ENCODE measurements at places on chromosomes 2 and 18.

GRCh38 chr18:57841568-57841967 lies 38.5 kb upstream of the ATP8B1 start:
- no peak for DNase-seq

GRCh38 chr2:39696101-39696553 lies 30.4 kb downstream of the TMEM178A start:
- DNase-seq: no peak

DNA sequence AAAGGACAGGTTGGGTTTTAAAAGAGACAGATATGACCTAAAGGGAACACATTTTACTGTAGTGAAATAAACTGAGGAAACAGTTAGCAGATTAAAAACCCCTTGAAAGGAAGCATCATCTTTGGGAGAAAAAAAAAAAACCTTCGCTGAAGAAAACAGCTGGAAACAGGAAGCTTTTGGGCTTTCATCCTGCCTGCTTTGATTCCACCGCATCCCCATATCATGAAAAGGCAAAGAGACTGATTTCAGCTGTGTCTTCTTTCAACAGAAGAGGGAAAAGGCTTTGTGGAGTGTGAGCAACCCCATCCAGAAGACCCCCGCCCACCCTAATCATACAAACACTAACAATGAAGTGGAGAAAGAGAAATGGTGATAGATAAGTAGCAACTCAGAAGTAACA lies 86.4 kb downstream of the TCF4 start:
- no peak for DNase-seq

GRCh38 chr2:239002591-239002953 lies 154.7 kb downstream of the TWIST2 start:
- no peak for DNase-seq

DNA sequence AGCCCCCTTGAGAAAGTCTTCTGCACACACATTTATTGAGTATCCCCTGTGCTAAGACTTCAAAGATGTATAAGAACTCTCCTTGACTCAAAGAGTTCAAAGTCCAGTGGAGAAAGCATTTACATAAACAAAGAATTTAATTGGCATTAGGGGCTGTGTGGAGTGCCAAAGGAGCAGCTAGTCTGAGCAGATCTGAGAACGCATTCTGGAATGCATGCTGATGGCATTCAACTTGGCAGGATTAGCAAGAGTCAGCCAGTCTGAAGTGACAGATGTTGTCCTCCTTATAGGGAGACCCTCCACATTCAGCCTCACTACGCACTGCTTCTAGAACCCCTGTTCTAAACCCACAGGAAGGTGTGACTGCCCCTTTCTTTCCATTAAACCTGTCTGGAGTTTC lies 191.5 kb downstream of the RAD51AP2 start:
- DNase-seq: no peak

DNA sequence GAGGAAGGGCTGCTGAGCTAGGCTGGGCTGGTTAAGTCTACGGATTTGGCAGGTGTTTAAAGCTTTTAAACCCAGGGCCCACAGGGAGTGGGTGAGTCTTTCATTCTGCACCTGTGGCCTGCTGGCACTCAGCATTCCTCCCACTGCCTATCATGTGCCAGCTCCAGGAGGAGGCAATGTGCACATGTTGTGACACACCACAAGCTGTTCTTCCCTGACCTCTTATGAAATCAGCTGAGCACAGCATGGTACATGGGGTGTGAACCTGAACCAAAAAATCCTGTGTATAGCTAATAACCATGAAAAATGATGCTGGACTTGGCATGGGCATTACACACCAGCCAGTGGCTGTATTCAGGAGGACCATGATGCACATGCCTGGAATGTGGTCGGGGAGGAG lies 297.9 kb upstream of the MMADHC start:
- no peak for DNase-seq

All from omental fat pad (tissue), 4 donors.